Activated CD4-positive, alpha-beta T cell treated with anti-CD3 and anti-CD28 coated beads, Interleukin-2, amount 50 U/mL, for 16 hours (primary cell): ENCODE measurements at places on chromosomes 2 and 18.

GRCh38 chr2:28633204-28633603 lies 118.4 kb upstream of the PPP1CB start:
- DNase-seq, result no peak

GRCh38 chr2:188897096-188897495 lies 77.1 kb upstream of the COL3A1 start:
- no peak for DNase-seq

DNA sequence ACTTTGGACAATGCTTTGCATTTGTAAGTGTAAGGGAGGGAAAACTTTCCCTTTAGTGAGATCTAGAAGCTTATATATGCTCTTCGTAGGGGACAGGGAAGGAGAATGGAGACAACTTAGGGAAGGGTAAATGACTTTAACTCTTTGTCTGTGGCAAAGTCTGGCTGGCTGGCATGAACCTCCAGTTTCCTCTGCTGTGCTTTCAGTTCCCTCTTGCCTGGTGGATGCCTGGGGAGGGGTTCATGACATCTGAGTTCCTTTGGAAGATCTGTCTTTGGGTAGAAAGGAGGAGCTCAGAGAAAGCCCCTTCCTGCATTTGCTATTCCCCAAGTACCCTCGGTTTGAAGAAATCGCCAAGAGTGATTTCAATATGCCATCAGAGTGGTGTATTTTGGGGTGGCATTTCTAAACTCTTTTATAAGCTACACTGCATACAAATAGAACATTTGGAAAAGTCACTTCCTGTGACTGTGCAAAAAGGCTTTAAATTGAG lies 143.6 kb downstream of the VAPA start:
- DNase-seq, result no peak

GRCh38 chr2:63424329-63425078 lies 163.8 kb downstream of the WDPCP start:
- DNase-seq, result peak; percentile 71

- no peak for DNase-seq
Observed at GRCh38 chr18:80169607-80170006, 60.5 kb downstream of the ADNP2 start.

GRCh38 chr2:60324536-60324935 lies 228.9 kb downstream of the BCL11A start:
- DNase-seq, result no peak

- peak; percentile 86 for DNase-seq
Observed at GRCh38 chr2:232444409-232445148, 11.4 kb upstream of the ALPI start.

GRCh38 chr2:28810384-28811285 lies at the start of gene SPDYA:
Gene SPDYA, plus strand, starts transcription at chr2:28810834. Its CDS starts 5,181 bp downstream, at chr2:28816015.
- DNase-seq, result peak; percentile 81

DNA sequence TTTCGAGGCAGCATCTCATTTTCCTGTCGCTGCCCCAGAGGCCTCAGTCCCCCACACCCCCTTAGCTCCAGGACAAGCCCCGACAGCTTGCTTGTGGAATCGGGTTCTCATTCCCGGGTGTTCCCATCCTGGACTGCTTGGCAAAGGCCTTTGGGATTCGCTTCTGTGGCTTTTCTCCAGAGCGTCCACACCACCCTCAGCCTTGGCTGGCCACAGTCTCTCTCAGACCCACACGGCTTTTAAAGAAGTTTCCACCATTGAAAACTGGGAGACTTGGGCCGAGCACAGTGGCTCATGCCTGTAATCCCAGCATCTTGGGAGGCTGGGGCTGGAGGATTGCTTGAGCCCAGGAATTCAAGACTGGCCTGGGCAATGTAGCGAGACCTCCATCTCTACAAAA lies 2.7 kb downstream of the ESPNL start:
- no peak for DNase-seq

GRCh38 chr18:32389858-32390257 lies 80.8 kb downstream of the GAREM1 start:
- DNase-seq, result no peak

GRCh38 chr18:30403278-30403677 lies 639.3 kb downstream of the DSC3 start:
- no peak for DNase-seq

GRCh38 chr2:60959501-60959900 lies 58.0 kb upstream of the PEX13 start:
- no peak for DNase-seq

DNA sequence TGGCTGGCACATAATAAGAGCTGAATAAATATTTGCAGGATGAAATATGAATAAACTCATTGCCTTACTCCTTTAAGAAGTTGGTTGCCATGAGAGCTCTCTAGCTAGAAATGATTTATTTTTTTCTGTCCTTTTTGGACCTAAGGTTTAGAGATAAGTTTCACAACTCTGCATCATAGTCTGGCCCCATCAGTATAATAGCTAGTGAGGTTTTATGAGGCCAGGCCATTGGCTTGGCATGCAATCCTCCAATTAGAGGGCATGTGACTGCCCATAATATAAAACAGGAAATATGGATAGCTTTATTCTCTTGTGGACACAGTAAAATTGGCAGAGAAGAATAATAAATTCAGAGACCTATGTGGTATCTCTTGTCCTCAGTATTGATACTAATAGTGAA lies 26.2 kb upstream of the INSIG2 start:
- DNase-seq, result no peak

DNA sequence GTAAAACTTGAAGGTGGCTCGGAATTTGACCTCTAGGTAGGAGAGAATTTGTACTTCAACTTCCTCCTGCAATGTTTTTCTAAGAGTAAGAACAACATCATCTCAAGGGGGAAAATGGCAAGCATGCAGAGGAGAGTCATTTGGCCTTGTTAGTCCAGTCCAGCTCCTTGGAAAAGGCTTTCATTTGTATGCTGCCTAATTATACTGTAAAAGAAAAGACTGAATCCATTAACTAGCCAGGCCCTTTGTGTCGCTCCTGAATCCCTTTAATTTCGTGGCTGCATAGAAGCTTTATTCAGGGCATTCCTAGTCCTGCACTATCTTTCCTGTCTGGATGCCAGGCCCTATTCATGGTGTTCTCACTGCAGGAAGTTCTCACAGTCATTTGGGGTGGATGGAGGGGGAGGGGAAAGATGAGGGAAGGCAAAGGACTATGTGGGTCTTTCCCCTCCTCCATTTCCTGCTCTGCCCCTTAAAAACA lies 36.0 kb downstream of the PHLPP1 start:
- DNase-seq, result no peak

DNA sequence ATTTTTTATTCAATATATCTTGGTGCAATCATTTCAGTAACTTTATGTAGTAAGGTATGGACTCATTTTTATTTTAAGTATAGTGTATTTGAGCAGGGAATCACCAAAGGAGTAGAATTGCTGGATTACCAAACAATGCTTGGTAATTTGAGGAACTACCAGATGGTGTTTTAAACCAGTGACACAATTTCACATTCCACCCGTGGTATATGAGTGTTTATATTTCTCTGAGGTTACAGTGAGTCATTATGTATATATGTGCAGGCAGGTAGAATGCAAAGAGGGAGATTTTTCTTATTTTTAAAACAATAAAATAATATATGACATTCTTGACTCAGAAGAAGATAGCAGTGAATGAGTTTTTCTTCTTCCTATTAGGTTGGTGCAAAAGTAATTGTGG lies 596.9 kb downstream of the DCC start:
- no peak for DNase-seq

DNA sequence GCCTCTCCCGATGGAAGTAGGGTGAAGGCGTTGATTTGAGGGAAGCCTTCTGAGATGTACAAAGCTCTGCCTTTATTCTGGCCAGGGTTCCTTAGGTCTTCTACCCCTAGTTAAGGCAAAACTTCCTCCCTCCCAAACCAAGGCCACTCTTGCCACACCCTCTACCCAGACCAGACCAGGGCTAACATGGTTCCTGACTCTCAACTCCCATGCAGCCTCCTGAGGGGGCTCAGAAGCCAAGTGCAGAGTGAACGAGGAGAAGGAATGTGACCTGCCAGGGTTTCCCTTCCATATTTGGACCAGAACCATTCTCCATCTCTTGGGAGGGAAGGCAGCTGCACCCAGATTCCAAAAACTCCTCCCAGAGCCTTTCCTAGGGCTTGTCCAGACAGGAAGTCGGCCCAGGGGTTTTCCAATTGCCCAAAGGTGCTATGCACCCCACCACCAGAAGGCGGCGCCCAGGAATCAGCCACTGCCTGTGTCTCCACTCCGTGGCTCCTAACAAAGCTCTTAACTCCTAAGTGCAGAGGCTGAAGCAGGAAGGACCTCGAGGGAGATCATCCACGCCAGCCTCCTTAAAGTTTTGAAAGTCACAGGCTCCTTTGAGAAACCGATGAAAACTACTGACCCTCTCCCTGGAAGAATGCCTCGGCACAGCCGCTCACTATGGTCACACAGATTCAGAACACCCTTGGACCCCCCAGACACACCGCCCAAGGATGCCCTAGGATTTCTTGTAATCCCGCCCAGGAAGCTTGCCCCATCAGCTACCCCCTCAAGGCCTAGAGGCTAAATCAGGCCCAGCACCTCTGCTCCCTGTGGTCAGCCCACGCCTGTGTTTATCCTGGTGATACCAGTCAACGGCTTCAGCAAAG lies 157.8 kb downstream of the SMAD2 start:
- DNase-seq, result peak; percentile 59

- no peak for DNase-seq
Observed at GRCh38 chr2:235191486-235191885, 239.7 kb downstream of the SH3BP4 start.

GRCh38 chr2:18514526-18515461 lies 45.7 kb downstream of the RDH14 start:
- no peak for DNase-seq

DNA sequence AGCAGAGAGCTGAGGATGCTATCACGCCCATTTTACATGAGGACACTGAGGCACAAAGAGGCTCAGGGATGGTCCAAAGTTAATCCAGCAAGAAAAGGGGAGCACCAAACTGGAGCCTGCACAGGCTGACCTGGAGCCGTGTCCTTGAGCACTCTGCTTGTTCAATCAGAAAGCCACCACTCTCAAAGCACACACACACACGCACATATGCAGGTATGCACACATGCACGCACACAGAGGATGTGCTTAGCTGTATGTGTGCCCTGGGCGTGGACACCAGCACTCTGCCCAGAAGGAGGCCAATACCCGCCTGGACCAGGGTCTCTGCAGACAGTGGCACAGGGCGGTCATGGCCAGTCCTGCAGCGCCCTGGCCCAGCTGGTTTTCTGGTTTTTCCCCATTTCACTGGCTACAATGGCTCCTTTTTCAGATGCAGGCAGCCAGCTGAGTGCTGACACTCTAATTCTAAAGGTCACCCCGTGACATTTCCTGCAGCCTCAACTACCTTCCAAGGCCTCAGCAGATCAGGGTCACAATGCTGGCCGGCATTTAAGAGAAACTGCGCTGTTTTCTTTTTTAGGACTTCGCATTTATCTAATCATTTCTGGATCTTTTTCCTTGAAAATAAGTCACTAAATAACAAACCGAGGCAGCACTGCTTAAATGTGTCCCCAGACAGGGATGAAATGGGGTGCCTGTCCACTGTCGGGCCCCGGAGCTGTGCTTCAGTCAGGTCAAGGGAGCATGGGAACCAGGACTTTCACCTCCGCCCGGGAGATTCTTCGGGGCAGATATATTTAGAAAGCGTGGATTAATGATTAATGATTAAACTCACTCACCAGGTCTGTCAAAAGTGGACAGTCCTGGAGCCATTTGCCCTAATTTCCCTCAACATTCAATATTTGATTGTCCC lies 104.5 kb downstream of the HDAC4 start:
- no peak for DNase-seq

- DNase-seq, result peak; percentile 54
Observed at GRCh38 chr2:23940718-23941620, 706 bp downstream of the UBXN2A start.

- DNase-seq, result no peak
Observed at GRCh38 chr2:205056151-205056561, 510.9 kb downstream of the PARD3B start.

- DNase-seq, result no peak
Observed at GRCh38 chr2:81528852-81529480, 1224.4 kb upstream of the LRRTM1 start.

GRCh38 chr2:153291718-153292117 lies 186.8 kb downstream of the RPRM start:
- DNase-seq, result no peak
